ENCODE measurements at places on chromosomes 13 and 19.

GRCh38 chr13:102394158-102395053 is 7.4 kb downstream of the FGF14 start:
- DNase-seq: peak; percentile 95

DNA sequence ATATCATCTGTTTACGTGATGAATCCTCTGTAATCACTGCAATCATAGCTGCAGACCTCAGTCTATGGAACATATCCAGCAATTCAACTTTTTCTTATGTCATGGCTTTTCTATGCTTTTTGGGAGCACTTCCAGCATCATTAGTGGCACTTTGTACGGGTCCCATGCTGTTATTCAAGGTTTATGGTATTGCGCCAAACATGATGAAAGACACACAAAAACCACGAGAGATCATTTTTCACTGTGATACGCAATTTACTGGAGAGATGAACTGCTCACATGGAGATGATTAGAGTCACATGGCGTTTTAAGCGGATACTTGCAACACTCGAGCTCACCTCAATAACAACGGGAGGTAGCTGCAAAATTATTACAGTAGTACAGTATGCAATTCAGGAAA is 2101.7 kb upstream of the PCDH20 start:
- no peak for DNase-seq

- DNase-seq: no peak
These were observed 56.9 kb upstream of the KCTD4 start for GRCh38 chr13:45257638-45258333.

DNA sequence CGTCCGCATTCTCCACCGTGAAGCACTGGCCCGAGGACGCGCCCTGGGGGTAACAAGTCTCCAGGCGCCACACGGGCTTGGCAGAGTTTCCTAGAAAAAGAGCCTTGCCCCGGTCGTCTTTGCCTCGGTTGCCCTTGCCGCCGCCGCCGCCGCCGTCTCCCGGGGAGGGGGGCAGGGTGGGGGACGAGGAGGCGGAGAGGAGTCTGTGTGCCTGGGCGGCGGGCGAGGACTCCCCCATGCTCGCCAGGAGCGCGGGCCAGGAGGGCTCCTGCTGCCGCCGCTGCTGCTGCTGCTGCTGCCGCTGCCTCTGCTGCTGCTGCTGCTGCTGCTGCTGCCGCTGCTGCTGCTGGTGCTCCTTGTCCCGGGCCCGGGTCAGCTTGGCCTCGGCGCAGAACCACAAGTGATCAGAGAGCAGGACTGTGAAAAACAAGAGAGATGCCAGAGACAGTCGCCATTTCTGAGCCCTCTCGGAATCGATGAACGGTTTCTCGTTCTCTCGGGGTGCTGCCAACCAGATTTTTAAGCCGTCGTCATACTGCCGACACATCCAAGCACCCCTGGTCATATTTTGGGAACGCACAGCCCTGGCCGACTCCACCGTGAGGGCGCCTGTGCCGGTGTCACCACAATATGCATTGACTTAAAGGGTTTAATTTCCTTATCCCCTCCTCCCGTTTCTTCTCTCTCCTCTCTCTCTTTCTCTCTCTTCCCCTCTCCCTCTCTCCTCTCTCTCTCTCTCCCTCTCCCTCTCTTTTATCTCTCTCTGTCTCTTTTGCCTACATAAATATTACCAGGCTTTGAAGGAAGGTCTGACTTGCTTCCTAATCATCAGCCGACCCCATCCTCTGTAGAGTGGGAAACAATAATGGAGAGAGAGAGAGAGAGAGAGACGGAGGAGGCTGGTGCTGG is 349.1 kb downstream of the LIG4 start:
- DNase-seq: no peak

DNA sequence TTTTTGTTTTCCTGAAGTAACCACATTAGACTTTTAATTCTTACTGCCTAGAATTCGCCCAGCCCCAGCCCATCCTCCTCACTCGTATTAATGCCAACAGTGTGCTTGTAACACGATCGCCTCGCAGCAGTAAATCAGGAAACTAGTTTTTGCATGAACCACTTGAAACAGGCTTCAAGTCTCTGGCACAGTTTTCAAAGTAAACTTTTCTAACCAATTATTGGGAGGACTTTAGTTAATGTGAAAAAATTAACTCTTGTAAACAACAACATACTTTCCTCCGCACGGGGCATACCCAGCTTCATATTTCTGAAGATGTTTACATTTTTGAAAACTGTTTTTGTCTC is 39.2 kb downstream of the TNFRSF19 start:
- no peak for DNase-seq

DNA sequence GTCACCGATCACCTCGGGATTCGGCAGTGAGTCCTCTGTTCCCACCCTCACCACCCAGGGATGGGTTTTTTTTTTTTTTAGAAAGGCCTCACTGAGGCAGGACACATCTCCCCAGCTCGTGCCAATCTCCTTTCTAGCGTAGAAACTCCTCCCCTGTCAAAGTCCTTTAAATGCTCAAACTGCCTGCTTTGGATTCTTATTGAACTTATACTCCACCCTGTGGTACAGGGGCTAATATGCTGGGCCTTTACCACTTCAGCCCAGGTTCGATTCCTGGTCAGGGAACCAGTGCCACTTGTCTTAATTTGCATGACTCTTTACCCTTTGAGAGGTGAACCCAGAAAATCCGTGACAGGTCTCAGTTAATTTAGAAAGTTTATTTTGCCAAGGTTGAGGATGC is 8.3 kb upstream of the ZNF14 start:
- DNase-seq: no peak

GRCh38 chr19:41221514-41222205 is 2.6 kb downstream of the AXL start:
- DNase-seq: no peak

- DNase-seq: no peak
These were observed 10.6 kb downstream of the NANOS3 start for GRCh38 chr19:13887517-13887916.

- DNase-seq: no peak
These were observed 27.4 kb upstream of the AKT2 start for GRCh38 chr19:40312533-40312932.

DNA sequence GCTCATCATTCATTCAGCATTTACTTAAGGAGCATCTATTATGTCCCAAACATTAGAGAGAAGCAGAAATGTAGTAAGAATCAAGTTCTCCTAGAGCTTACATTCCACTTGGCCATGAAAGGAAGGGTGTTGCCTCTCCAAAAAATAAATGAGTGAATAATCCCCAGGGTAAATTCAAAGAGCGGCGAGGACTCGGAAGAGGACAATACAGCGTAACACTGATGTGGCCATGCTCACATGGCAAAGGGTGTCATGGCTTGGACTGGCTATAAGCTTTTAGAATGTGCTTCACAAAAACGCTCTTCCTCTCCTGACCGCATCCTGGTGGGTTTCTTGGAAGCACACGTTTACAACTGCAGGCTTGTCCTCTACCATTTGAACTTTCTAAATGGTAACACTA is 290.2 kb downstream of the IRS2 start:
- DNase-seq: no peak

DNA sequence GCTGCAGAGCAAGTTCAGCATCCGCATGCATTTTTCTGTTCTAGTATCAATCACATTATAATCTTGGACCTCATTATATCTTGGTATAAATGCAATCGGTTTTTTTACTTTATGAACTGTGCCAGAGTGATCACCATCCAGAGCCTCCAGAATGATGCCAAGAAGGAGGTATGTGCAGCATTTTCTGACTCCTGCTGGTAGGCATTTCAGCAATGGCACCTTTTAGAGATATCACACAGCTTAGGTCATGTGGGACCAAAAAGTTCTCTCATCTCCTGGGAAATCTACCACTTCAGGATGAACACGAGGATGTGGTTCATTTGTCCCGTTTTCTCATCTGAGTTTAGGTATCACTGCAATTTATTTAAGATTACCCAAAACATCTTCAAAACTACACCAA is 220.4 kb downstream of the VWA8 start:
- DNase-seq: no peak

GRCh38 chr13:24613755-24614154 is 66.5 kb upstream of the ATP12A start:
- no peak for DNase-seq

- no peak for DNase-seq
These were observed 33.1 kb downstream of the CAPN12 start for GRCh38 chr19:38710928-38711725.

DNA sequence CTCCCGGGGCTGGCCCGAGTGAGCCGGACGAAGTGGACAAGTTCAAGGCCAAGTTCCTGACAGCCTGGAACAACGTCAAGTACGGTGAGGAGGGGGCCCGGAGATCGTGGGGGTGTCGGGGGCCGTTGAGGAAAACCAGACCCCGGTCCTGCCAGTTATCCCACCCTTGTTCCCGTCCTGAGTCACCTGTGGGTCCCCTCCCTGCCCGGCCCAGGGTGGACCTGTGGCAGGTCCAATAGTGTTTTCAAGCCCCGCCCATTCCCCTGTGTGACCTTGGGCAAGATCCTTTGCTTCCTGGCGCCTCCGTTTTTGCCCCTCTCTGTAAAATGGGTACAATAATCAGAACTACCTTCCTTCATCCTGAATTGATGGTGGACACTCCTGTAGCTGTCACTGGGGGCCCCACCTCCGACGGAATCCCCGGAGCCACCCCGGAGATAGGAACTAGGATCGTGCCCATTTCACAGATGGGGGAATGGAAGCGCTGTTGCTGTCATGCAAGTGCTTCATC is 593 bp downstream of the ATG4D start:
- DNase-seq: no peak

DNA sequence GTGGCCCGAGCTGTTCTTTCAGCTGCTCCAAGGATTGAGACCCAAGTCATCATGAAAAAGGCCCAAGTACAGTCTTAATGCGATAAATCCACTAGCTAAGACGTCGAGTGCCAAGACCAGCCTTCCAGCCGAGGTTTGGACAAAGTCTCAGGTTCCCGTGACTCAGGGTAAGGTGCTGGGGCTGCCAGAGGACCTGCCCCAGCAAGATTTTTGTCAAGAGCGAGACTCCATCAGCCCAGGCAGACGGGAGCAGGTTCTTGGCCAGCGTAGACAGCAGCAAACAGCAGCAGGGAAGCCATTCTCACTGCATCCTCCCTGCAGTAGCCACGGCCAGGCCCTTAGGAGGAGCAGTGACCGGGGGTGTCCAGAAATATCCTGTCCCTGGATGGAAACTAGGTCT is 3.4 kb downstream of the FEM1A start:
- no peak for DNase-seq

DNA sequence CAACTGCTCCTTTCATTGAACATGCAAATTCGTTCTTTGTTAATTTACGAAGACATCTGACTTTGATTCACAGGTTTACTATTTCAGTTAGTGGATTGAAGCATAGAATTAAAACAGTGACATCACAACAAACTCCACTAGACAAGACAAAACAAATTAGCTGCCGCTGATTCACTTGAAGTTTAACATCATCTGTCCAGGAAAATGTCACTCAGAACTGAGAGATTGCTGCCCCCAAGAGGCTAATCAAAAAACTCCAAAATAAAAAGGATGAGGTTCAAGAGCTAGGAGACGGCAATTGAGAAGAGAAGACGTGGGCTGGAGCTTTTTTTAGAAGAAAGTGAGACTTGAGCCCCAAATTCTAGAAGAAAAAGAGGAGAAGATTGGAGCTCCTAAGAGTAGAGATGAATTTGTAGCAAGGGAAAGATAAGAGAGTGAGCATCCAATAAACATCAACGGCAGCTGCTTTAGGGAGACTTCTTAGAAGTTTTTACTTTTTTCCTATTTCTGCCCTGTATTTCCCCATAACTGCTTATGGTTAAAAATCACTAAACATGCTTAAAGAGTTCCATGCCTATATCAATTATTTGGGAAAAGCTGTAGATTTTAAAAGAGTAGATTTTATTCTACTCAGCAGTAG is 40.8 kb upstream of the TPP2 start:
- no peak for DNase-seq

- peak; percentile 63 for DNase-seq
These were observed 3.7 kb downstream of the KCNC3 start for GRCh38 chr19:50325310-50326100.

DNA sequence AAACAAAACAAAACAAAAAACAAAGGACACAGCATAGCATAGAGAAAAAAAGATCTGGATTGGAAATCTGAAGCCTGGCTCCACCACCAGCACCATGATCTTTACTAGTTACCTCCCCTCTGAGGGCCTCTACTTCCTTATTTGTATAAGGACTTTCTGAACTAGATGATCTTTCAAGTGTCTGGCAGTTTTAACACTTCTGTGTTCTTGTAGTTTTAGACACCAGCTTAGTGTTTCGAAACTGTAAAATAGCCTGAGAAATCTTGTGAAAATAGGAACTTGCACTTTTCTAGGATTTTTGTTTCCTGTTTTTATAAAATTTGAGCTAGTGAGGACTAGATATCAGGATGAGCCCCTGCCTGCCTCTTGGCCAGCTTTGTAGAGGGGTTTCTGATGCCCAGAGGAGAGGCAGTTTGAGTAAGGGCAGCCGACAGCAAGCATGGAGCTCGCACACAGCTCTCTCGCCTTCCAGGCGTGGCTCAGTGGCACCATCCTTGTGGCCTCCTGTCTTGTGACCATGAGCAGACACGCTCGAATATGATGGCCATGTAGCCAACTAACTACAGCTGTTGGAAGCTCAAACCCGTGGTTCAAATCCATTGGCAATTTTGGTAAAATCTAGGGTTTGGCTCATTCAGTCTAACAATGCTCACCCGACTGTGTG is 319.0 kb downstream of the KCNRG start:
- DNase-seq: no peak

DNA sequence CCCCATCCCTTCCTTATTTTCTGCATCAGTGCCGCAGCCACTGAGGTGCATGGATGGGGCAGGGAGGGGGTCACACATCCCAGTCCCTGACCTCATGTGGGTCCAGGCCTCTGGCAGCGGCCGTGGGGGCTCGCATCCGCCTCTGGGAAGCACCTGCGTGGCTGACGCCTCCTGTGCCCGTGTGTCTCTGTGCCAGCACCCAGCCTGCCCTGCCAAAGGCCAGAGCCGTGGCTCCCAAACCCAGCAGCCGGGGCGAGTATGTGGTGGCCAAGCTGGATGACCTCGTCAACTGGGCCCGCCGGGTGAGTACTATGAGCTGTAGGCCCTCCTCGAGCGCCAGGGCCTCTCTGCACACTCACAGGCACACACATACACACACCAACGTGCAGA is 4.9 kb downstream of the NDUFS7 start:
- DNase-seq: no peak

GRCh38 chr19:2032296-2032941 is 16.9 kb upstream of the BTBD2 start:
- no peak for DNase-seq

- DNase-seq: no peak
These were observed 17.3 kb upstream of the GDF15 start for GRCh38 chr19:18368504-18369222.

DNA sequence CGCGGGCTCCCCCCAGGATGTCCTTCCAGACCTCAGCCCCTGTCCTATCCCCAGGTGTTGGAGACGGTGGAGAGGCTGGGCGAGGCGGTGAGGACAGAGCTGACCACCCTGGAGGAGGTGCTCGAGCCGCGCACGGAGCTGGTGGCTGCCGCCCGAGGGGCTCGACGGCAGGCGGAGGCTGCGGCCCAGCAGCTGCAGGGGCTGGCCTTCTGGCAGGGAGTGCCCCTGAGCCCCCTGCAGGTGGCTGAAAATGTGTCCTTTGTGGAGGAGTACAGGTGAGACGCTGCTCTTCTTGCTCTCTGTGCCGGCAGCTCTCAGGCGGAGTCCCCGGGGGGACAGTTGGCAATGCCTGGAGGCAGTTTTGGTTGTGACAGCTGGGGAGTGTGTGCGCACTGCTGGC is 6.9 kb downstream of the TTYH1 start:
- no peak for DNase-seq
